Activated effector memory CD4-positive, alpha-beta T cell treated with Interleukin-2 at 50 U/mL for 16 hours (primary cell): ENCODE measurements at places on chromosomes 11 and 22.
A peak's percentile ranks its signal among the peaks of the same experiment; 100 is the strongest.

- DNase-seq = no peak
These were observed 102.9 kb downstream of the MED15 start for GRCh38 chr22:20610243-20610686.

- DNase-seq = no peak
These were observed 91.1 kb upstream of the KCNA4 start for GRCh38 chr11:30107899-30108298.

GRCh38 chr11:33868647-33869461 lies 23.0 kb downstream of the LMO2 start:
- no peak for DNase-seq

DNA sequence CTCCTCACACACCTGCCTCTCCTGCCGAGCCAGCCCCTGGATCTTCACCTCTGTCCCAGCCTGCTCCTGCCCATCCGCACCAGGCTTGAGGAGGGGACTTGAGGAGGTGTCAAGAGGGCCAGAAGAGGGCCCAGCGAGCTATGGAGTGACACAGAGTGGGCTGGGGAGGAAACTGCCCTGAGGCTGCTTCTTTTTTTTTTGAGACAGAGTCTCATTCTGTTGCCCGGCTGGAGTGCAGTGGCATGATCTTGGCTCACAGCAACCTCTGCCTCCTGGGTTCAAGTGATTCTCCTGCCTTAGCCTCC lies 21.9 kb upstream of the CDON start:
- DNase-seq = no peak

DNA sequence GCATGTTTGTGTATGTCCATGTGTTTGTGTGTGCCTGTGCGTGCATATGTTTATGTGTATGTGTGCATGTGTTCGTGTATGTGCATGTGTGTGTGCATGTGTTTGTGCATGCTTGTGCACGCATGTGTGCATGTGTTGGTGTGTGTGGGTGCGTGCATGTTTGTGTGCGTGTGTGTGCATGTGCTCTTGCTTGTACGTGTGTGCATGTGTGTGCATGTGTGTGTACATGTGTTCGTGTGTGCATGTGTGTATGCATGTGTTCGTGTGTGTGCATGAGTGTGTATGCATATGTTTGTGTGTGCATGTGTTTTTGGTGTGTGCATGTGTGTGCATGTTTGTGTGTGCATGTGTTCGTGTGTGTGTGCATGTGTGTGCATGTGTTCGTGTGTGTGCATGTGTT lies 63.4 kb downstream of the TSPAN18 start:
- DNase-seq = no peak

- DNase-seq = no peak
These were observed 63.4 kb downstream of the AAMDC start for GRCh38 chr11:77884186-77884828.

DNA sequence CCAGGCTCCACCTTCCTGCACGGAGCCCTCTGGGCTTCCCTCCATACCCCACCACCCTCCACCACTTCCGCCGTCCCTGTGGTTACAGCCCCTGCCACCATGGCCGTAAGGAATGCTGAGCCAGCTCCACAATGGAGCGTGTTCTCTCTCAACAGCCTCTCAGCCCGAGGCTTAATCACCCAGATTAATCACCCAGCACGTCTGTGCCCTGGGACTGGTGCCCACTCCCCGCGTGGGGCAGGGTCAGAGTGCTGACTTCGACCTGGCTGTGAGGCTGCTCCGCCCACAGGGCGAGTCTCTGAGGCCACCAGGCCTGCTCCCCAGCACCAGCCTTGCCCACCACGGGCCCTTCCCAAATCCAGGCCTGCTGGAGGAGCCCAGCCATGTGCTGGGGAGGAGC lies 4.0 kb upstream of the TH start:
- no peak for DNase-seq

GRCh38 chr11:33687733-33688479 lies 12.7 kb downstream of the C11orf91 start:
- no peak for DNase-seq

GRCh38 chr11:60871378-60872061 lies 4.2 kb downstream of the ZP1 start:
- DNase-seq = no peak

- DNase-seq = peak; percentile 32
These were observed 2.1 kb downstream of the MED15 start for GRCh38 chr22:20509344-20510047.

GRCh38 chr22:22346401-22347107 lies 102.0 kb downstream of the VPREB1 start:
- no peak for DNase-seq

GRCh38 chr11:58592760-58593472 lies 14.1 kb downstream of the ZFP91 start:
- no peak for DNase-seq

DNA sequence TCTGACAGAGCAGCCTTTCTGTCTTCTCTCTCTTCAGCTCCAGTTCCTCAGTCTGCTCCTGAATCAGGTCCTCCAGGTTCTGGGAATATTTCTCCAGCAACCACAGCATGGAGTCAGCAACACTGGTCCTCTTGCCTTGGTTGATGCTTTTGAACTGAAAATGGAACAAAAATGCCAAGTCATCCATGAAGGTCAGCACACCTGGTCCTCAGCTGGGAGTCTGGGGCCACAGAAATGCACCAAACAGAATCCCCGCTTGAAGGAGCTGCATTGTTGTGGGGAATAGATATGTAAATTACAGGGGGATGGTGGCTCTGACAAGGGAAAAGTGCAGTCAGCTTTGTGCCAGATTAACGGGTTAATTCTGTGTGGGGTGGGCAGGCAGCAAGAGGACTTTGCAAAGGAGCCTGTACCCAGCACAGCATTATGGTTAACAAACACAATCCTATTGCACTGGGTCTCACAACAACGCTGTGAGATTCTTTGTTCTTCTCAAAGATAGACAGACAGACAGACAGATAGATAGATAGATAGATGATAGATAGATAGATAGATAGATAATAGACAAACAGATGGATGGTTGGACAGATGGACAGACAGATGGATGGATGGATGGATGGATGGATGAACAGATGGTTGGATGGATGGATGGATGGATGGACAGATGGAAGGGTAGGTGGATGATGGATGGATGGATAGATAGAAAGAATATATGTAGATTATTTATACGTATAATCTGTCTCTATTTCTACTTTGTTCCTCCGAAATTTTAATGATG lies 33.8 kb upstream of the LRRC32 start:
- no peak for DNase-seq

DNA sequence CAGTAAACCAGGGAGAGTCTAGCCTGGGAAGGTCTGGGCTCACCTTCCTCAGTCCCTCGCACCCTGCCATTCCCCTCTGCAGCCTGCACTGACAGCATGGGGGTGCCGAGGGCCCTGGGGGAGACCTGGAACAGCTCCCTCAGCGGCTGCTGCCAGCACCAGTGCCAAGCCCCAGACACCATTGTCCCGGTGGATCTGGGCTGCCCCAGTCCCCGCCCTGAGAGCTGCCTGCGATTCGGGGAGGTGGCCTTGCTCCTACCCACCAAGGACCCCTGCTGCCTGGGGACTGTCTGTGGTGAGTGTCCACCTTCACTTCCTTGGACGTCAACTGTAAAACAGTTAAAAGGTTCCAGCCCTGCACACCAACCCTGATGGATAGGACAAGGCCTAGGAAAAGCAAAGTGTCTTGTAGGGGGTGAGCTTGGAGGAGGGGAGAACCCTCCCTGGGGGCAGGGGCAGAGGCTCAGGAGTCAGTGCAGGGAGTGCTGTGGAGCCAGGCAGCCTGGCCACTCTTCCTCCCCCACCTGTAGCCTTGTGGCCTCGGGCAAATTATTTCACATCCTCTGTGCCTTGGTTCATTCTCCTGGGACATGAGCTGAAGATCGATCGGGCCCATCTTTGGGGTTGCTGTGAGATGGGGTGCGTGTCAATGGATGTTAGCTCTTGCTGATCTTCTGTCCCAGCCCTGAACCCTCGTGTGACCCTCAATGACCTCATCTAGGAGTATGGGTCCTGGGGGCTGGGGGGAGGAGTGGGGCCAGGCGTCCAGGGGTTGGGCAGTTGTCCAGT lies 85.2 kb upstream of the MYOD1 start:
- DNase-seq = no peak

DNA sequence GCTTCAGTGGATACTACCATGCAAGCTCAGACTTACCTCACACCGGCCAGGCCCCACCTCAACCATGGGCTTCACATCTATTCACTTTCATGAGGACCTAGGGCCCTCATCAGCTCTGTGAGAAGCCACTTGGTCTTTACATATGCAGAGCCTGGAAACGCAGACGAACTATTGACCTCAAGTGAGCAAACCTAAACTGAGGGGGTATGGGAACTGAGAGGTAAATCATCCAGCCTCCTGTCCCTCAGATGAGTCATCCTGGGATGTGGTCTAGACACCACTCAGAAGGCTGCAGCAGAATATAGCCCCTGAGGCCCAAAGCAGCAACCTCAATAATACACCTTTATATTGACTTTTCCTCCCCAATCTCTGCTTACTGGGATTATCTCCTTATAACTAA lies 578.0 kb downstream of the INSC start:
- DNase-seq = no peak

DNA sequence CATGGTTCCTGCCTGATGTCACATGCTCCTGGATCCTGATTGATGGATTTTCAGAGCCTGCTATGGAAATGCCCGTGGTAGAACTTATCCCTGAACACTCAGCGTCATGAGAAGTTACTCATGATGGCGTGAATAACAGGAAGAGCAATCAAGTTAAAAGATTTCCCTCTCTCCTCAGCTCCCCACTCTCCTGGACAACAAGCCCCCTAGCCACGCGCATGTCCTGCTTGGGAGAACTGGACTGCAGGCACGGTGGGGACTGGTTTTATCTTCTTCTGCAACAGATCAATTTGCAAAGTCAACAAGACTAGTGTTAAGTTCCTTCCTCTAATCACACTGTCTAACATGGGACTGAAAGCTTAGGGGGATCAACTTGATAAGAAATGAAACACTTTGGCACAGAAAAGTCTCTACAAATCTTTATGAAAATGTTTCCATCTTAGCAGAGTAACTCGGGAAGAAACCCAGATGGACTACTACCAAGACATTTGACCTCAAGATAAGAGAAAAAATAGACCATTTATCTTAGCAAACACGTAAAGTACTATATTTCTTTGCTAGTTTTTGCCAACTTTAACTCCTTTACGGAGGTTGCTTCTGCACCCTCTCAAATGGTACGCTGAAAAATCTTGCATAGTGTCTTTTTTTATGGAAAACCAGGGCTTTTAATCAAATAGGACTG lies 27.6 kb downstream of the POU2AF1 start:
- no peak for DNase-seq

DNA sequence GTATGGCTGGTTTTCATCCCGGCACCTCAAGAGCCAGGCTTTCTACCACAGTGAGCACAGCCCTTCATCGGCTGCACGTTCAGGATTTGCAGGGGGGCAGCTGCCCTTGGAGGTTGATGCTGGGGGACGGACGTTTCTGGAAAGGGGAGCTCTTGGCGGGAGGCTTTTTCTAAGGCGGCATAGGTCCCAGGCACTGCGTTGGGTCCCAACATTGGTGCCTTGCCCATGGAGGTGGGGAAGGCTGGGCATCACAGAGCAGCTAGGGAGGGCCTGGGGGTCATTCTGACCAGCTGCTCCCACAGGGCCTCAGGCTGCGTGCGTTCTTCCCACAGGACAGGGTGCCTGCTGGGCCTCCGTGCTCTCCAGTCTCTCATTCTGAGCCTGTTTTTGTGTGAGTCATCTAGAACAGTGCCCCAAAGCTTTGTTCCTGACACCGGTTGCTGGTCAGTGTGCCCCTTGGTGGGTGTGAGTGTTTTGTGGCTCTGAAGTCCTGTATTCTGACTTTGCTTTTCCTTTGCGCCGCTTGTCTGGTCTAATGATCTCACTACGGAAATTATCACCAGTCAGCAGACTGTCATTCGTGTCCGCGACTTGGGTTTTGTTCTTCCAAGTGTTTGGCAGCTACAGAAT lies 275.9 kb downstream of the TBC1D22A start:
- no peak for DNase-seq

- no peak for DNase-seq
These were observed 28.2 kb upstream of the MGAT3 start for GRCh38 chr22:39428597-39429071.

DNA sequence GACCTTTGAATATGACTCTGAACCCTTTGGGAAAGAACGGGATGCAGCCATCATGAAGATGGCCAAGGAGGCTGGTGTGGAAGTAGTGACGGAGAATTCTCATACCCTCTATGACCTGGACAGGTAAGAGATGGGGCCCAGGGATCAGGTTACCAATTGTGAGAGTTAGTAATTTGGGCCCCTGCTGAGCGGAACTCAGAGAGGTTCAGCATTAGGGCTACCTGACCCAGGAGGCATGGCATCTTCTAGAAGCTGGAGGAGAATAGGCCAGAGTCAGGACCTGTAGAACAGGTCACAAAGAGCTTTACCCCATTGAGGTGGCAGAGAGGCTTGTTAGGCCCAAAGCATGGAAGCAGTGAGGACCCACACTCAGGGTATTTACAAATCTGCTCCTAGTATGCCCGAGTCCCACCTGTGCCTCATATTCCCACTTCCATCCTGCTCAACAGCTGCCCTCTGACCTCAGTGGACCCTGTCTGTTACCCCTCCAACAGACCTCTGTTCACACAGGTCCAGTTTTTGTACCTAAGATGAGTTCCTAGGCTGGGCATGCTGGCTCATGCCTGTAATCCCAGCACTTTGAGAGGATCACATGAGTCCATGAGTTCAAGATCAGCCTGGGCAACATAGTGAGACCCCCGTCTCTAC lies 11.6 kb downstream of the CRY2 start:
- DNase-seq = no peak

- DNase-seq = no peak
These were observed 113.1 kb upstream of the HSD17B12 start for GRCh38 chr11:43567396-43567975.

GRCh38 chr22:47615051-47615450 lies 852.6 kb downstream of the TBC1D22A start:
- DNase-seq = no peak

DNA sequence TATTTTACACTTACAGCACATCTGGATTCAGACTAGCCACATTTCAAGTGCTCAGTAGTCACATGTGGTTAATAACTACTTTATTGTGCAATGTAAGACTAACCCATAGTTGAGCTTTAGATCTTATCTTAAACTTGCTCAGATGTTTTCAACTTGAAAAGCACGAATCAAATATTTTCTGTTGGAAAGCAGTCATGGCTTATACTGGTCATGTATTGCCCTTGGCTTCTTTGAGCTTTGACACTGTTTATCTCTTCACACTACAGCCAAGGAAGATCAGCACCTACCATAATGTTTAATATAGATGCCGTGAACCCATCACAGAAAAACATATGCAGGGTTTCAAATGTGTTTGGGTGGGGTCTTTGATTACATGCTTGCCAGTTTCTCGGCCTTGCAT lies 4.4 kb downstream of the RBX1 start:
- DNase-seq = no peak

- DNase-seq = no peak
These were observed 43.6 kb downstream of the ARHGAP32 start for GRCh38 chr11:129148487-129148886.

- DNase-seq = no peak
These were observed 188.5 kb upstream of the CARD18 start for GRCh38 chr11:105328061-105328460.

DNA sequence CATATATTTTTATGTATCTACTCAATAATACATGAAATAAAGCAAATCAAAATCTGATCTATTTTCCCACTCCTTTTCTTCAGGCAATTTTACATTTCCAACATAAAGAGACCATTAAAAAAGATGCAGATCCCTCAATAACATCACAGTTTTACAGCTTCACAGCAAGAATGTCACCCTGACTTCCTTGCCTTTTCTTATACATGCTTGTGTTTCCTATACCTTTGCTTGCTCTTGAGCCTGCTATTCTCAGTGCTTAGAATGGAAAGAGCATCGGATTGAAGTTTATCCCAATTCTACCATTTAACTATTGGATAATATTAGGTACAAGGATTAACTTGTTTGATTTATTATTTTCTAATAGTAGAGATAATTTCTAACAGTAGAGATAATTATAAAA lies 176.7 kb downstream of the CNTN5 start:
- no peak for DNase-seq
